ENCODE measurements at places on chromosomes 4 and X.

- no peak for DNase-seq
Measured at GRCh38 chrX:23559975-23560374, 107.3 kb upstream of the PRDX4 start.

DNA sequence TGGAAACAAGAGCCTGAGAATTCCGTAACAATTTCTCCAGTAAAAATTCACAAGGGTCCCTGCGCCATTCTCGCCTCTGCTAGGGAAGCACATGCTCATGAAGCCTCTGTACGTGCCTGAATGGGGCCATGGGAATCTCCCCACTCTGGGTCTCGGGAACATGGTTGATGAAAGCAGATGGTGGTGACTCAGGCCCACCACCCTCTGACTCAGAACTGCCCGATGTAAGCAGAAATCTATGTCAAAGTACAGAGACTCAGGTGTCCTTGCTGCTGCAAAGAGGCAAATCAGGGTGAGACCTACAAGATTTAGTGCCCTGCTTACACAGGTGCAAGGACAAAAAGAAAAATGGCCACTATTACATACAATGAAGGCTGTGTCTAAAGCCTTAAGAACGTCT is 65.0 kb downstream of the SCD5 start:
- no peak for DNase-seq

DNA sequence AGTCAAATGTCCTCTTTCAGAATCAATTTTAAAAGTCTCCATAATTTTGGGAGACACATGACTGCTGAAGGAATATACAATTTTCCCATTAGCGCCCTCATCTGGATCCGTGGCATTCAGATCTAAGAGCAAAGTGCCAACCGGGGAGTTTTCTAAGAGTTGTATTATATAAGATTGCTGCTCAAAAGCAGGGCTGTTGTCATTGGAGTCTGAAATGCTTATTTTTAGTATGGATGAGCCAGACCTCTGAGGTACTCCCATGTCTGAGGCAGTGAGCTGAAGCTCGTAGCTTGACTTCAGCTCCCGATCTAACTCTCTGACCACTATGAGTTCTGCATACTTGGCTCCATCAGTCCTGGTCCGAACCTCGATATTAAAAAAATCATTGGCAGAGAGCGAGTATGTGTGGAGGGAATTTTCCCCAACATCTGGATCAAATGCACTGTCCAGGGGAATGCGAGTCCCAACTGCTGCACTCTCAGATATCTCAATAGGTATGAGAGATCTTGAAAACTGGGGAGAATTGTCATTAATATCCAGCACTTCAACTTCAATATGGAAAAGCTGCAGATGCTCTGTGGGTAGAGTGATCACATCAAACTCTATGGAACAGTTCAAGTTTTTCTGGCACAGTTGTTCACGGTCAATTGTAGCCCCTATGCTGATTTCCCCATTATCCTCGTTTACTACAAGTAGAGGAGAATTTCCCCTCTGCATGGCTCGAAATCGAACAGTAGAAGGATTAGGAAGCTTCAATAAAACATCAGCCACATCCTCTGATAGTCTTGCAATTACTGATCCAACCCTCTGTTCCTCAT is 917 bp downstream of the PCDH18 start:
- DNase-seq: no peak

DNA sequence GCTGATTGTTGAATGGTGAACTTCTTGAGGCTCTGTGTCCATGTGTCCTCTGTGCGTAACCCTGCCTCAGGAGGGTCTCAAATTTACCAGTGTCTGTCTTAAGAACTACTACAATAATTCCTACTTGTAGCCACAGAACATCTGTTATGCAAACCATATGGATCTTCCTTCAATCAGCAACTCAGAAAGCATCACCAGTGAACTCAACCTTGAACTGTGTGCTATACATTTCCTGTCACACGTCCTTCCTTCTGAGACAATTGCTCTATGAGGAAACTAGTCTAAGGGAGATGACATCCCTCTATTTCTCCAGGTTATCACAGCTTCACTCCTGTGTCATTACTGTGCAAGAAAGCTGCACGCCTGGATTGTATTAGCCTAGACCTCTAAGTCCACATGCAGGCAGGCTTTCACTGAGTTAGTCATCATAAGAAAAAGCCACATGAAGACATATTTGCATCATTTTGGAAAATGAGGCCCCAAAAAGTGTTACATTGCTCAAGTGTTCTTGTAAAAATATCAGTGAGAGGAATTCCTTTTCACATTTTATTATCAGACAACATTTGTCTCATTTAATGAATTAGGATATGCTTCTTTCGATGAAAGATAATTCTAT is 157.8 kb downstream of the AFF2 start:
- DNase-seq: no peak

DNA sequence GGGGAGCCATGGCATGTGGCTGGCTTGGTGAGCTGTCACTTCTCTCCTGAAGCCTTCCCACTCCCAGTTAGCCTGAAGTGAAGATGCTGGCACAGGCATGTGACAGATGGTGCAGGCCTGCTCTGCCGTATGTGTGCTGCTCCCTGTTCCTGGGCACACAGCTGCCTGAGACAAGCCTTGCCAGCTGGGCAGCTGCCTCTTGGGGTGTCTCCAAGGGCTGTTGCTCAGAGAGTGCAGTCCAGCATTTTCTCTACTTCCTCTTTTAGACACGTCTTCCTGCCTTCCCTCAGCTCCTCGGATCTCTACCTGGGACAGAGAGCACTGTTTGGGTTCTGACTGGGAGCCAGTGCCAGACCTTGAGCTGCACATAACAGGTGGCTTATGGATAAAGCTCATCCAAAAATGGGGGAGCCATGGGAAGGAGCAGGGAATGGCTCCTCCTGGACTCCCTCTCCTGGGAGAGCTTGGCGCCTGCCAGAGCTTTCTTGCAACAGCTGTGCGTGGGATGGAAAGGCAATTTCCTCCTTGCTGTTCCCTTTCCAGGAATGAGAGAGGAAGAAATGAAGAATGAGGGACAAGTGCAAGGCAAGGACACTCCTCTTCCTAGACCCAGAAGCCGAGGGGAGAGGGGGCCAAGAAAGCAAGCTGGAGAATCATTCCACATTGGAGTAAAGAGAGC is 132.9 kb downstream of the MSL3 start:
- DNase-seq: peak; percentile 66

DNA sequence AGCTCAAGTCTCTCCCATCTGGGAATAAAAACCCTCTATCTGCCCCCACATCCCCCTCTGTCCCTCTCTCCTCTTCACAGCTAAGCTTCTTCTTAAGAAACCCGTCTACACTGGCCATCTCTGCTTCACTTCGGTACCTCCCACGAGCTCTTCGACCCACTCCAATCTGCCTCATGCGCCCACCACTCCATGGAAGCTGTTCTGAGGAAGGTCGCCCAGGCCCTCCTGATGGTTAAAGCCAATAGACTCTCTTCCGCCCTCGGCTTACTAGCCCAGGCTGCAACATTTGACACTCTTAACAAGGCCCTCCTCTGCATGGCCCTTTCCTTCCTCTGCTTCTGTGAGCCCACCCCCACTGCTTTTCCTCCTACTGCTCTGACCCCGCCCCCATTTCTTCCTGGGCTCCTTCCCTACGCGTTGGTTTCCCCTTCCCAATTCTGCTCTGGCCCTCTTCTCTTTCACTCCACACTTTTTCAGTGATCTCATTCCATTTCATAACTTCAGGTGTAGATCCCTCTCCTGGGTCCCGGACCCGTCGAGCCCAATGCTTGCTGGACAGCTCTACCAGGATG is 11.8 kb downstream of the IQSEC2 start:
- DNase-seq: no peak

DNA sequence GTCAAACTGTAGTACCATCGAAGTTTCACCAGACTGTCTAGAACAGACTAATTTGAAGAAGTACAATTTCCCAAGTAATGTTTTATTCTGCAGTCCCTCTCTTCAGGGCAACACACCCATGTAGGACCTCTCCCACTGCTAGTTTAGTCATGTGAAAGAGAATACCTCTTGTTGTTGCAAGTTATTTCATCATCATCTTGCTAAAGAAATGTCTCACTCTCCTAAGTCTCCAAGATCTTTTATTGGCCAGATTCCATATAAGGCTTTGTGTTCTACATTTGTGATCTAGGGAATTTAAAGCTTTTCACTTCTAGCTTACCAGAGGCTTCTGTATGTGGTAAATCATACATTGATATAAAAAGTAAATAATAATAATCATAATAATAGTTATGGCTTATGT is 745.3 kb upstream of the MAGEB2 start:
- no peak for DNase-seq

DNA sequence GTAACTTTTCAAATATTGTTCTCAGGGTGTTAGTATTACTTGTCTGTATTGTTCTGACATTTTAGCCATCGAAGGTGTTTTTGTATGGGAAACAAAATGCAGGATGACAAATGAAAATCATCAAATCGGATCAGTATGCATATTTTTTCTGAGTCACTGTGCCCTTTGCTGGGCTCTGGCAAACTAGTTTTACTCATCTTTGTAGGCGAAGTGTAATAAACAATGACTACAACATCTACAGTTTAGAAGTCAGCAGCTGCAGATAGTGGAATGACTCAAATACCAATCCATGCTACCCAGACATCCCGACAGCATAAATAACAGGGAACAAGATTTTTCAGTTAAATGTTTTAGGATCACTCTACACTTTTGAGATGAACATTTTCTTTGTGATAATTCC is 557.3 kb upstream of the TENM3 start:
- DNase-seq: no peak

- peak; percentile 50 for DNase-seq
Measured at GRCh38 chrX:10618961-10619360, 1.4 kb downstream of the MID1 start.

DNA sequence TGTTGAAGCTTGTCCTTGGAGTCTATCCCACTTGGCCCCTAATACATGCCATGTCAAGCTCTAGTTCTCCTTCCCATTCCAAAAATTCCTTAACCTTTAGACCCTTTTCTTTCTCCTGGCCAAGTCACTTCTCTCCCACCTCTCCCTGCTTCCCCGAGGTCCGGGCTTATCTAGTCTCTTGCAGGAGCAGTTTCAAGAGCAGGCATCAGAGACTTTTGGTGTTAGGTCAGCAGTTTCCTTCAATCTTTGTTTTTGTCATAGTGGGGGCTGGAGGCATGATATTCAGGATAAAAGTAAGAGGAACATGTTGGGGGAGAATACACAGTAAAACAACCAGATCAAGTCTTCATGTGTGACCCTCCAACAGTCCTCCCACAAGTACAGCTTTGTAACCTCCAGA is 11.5 kb upstream of the IDS start:
- no peak for DNase-seq

- DNase-seq: peak; percentile 81
Measured at GRCh38 chrX:19990556-19991349, at the start of gene BCLAF3. Gene BCLAF3, minus strand, starts transcription at chrX:19991061. Its CDS starts 20,797 bp downstream, at chrX:19970264.

DNA sequence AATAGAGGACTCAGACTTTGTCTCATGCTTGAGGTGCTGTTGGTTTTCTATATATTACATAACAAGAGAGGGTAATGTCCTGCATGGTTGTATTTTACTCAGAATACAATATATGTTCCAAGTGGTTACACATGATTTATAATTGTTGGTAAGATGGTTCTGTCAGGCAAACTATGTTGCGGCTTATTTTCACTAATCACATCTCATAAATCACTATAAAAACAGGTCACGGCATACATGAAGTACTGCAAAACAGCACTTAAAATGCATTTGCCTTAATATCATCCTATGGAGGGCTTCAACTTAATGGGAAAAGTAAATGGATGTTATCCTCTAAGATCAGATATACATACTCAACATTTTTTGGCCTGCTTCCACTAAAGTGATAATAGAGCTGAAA is 246.0 kb upstream of the ARSJ start:
- no peak for DNase-seq

GRCh38 chr4:186628058-186628711 is 72.8 kb upstream of the MTNR1A start:
- no peak for DNase-seq

DNA sequence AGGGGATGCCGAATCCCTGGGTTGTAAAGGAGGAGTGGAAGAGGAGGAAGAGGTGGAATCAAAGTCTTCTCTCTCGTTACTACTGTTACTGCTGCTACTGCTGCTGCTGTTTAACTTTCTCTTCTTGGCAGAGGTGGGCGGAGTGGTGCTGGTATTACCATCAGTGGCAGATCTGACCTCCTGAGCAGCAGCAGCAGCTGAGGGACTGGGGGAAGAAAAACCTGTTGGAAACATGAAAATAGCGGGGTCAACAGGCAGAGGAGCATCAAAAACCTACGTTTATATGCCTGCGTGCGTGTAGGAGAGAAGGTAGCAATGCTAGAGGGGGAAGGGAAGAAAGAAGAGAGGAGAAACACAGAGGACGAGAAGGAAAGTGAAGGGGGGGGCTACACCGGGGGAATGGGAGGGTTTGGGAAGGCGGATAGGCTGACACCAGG is 339 bp downstream of the CUL4B start:
- no peak for DNase-seq

- DNase-seq: no peak
Measured at GRCh38 chrX:11287505-11287904, 5.7 kb upstream of the AMELX start.

DNA sequence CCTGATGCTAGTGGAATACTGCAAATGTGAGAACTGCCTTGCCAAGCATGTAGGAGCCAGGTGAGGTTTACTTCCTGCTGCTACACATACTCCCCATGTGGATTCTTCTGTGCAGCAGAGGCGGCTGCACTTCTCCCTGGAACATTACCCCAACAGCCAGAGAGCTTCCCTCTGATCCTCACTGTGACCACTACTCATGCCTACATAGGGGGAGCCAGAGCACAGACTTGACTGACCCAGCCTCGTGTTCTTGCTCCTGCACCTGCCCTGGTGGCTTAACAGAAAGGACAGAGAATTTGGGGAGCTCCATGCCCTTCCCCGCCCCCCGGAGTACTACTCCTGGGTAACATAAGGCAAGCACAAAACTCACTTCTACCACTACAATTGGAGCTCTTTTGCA is 38.4 kb downstream of the UGT2A2 start:
- DNase-seq: no peak

DNA sequence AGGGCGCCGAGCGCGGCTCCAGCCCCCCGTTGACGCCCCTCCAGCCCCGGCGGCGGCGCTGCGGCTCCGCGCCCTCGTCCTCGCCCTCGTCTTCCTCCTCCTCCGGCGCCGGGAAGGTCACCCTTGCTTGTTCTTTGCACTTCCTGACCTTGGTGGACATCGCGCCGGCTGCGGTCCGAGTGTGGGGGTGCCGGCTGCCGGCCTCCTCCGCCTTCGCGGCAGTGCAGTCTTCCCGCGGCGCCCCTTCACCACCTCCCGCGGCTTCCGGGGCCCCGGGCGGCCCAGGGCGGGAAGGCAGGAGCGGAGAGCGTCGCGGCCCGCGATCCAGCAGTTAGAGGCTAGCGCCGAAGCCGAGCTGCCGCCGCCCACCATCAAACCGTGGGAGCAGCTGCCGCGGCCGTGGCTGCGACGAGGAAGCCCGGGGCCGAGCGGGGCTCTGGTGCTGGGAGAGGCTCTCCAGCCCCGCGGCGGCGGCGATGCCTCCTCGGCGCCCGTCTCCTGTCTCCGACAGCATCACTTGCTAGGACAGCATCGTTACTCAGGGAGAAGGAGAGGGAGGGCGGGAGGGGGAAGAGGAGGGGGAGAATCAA is at the start of gene TRPC3:
TRPC3 (minus strand) TSS at position 540 of the 590 bp plus-strand sequence; CDS start at position 160, 380 bp downstream.
- DNase-seq: no peak
